Epithelial cell of umbilical artery (primary cell): ENCODE measurements at places on chromosomes 1 and 21. TPM values are rescaled to one million over a fixed set of nuclear protein-coding genes. Genes with fewer than 3 reads are reported as not detected.

DMRTA2 gene
- not detected in 2 replicates for total RNA-seq

TPTE gene
- not detected in 2 replicates for total RNA-seq

SPRR2E gene
- total RNA-seq: not detected in 2 replicates

HSD3B1 gene
- not detected in 2 replicates for total RNA-seq

RFX5 gene
- 44.8 and 63.5 TPM in 2 replicates for total RNA-seq

DIO1 gene
- total RNA-seq: not detected in 2 replicates

BRINP2 gene
- not detected in 2 replicates for total RNA-seq

NT5C1A gene
- not detected in 2 replicates for total RNA-seq

CELA2B gene
- not detected in 2 replicates for total RNA-seq
